ENCODE measurements at places on chromosomes 7 and 10.

DNA sequence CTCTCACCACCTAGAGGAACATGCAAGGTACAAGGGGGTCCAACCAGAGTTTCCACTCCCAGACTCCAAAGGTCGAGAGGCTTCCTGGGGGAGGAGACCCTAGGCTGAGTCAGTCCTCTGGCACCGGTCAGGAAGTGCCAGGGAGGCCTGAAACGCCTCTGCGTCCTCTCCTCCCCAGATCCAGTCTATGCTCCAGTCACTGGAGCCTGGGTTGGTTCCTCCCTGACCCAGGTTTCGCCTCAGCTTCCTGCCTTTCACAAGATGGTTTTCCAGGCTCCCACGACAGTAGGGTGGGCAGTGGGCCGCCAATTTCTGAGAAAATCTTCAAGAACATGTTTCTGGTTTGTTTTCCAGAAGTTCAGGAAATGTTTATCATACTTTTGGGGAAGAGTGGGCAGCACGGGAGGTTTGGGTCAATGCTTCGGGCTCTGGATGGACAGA, 30.0 kb downstream of the DUSP5 start:
- no peak for DNase-seq

DNA sequence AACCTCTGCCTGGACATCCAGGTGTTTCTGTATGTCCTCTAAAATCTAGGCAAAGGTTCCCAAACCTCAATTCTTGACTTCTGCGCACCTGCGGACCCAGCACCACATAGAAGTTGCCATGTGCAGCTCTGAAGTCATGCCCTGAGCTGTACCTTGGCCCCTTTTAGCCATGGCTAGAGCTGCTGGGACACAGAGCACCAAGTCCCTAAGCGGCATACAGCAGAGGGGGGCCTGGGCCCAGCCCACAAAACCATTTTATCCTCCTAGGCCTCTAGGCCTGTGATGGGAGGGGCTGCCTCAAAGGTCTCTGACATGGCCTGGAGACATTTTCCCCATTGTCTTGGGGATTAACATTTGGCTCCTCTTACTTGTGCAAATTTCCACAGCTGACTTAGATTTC, 14.6 kb downstream of the TMEM243 start:
- no peak for DNase-seq

DNA sequence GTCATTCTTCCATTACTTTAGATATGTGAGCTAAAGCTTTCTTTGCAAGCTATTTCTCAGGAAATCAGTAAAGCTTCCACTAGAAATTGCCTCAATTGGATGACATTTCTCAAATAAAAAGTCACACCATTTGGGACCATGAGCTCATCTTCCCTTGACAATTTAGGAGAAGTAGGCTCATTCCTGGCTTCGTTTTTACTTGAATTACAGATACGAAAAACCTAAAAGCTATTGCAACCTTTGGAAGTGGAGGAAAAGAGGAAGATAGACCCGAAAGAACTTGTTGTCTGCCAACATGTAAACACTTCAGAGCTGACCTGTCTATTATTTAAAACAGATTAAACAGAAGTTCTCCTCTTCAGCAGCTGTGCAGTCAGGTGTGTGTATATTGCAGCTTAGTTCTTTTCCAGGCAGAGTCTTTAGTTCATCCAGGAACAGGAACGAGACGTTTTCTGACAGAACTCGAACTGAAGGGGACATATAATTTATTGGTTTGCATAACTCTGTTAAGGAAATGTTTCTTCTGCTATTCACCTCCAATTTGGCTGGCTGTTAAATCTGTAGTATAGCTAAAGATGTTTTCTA, 43.1 kb upstream of the ST8SIA6 start:
- no peak for DNase-seq

DNA sequence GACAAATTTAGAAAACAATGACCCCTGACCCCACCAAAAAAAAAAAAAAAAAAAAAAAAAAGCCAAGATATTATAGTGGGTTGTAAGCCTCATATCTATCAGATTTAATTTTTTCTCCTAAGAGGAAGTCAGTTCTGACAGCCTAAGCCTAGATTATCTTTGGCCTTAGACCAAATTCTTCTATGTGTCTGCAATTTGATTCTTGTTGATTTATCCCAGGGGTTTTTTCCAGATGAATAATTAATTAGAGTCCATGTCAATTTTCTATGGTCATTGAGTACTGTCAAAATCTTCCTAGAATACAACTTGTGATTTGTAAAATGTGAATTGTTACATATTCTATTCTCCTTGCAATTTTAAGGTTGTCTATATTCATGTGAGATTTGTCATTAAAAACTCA, 151.6 kb upstream of the CACNA2D1 start:
- DNase-seq = no peak

- no peak for DNase-seq
Observed at GRCh38 chr10:6678956-6679355, 98.9 kb upstream of the PRKCQ start.

DNA sequence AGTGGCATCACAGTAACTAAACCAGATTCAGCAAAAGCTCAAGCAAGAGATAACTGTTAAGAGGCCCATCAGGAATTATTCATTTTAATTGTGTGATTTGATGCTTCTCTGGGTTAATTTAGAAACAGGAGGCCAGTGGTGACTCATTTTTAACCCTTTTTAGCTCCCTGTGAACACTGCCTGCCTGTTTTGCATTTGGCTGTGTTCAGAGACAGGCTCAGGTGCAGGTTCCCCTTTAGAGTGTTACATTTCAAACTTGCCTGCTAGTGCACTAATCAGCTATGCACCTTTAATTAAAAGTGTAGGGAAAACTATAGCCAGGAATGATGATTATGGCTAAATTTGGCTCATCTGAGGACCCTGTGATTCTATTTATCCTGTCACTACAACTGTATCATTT, 6.5 kb downstream of the STAMBPL1 start:
- no peak for DNase-seq

- peak; percentile 7 for DNase-seq
Observed at GRCh38 chr10:69801094-69801433, 642 bp upstream of the COL13A1 start.

GRCh38 chr10:51918440-51918839, 219.0 kb upstream of the CSTF2T start:
- no peak for DNase-seq

- DNase-seq = no peak
Observed at GRCh38 chr10:66234872-66235271, 691.0 kb upstream of the LRRTM3 start.

DNA sequence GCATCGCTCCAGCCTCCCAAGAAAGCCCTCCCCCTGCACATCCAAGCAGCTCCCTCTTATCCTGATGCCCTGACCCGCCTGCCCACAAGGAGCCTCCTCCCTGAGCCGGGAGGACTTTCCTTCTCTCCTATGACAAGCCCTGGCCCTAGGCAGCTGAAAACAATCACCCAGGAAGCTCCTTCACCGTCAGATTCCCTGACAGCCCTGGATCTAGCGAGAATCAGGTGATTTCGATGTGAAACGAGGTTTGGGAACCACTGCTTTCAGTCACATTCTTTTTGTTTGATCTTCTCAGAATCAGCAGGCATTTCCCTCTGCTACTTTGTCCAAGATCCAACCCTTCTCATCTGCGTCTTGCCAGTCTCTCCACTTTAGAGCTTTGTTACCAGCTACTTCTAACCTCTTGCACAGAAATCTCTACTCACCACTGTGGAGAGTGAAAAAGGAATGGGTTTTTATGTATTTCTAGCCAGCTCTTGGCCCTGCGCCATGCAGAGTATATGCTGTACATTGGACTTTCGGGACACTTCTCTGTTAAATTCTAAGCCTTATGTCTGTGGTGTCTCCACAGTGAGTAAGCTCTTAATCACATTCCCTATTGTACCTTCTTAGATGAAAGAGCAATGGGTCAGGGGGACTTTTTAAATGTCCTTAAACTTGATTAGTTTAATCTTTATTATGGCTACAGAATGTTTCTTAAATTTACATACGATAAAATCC, 253.2 kb upstream of the C7orf33 start:
- DNase-seq = no peak

- DNase-seq = no peak
Observed at GRCh38 chr7:152574892-152575548, 100.9 kb downstream of the XRCC2 start.

- DNase-seq = no peak
Observed at GRCh38 chr7:130022623-130023175, 28.5 kb downstream of the ZC3HC1 start.

DNA sequence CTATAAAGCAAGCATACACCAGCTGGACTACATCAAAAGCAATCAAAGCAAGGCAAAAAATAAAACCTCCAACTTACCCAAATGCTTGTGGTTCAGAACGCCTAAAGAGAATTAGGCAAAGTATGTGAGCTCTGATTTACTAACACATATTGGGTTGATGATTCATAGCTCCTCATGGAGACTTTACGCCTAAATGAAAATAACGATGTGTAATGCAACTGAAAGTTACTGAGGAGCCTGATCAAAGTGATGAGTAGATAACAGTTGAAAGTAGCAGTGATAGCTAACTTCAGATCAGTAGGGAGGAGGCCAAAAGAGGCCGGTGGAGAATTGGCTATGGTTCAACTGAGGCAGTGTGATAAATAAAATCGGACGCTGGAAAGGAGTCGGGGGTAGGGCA, 85.0 kb downstream of the MPP7 start:
- DNase-seq = no peak

GRCh38 chr10:78348411-78349164, 314.9 kb downstream of the RPS24 start:
- no peak for DNase-seq

All from stimulated activated CD4-positive, alpha-beta T cell treated with anti-CD3 and anti-CD28 coated beads, Interleukin-15, amount 100 ng/mL, for 48 hours (primary cell).